Stimulated activated CD4-positive, alpha-beta T cell treated with anti-CD3 and anti-CD28 coated beads, Interleukin-1b, Interleukin-23, amount 100 ng/mL, for 1 hour (primary cell): ENCODE measurements at places on chromosomes 6 and 20.

GRCh38 chr6:135883045-135883444 lies 31.5 kb downstream of the PDE7B start:
- DNase-seq, result no peak

DNA sequence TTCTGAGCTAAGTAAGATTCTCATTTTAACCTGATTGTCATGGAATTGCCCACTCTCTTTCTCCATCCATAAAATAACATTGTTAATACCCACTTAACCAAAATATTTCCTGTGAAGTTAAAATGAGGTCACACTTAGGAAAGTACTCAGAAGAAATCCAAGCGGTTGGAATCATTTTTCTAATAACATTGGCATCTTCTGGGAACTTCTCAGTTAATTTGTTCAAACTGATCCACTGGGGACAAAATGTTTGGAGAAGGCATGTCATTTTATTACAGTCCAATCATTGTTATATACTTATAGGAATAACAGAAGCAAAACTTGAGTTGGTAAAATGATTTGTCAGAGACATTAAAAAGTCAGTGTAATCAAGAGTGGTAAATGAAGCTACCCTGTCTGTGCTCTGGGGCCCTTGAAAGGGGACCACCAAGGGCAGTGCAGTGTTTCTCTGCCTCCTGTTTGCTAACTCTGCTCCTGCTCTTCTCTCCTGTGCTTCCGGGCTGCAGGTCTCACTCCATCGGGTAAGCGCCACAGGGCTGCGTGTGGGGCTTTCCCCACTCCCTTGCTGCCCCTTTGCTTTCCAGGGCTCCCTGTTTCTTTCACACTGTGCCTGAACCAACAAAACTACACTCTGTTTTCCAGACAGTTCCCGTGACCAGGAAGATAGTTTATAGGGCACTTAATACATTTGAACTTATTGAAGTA lies 50.1 kb downstream of the HDDC2 start:
- no peak for DNase-seq

DNA sequence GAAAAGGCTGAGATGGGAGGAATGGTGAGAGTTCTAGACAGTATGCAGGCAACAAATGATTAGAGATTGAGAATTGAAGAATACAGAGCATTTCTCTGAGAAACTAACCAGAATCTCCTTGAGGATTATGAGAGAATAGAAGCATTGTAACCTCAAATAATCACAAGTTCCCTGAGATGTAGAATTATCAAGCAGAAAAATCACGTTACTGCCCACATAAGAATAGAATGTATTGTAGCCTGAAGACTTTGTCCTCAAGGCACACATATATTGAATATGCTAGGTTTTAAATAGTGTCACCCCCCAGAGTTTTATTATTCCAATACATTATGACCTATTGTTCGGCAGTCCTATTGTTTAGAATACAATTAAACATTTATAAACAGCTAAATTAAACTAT lies 57.2 kb downstream of the CNKSR3 start:
- DNase-seq, result no peak

GRCh38 chr6:14092838-14093789 lies 24.5 kb upstream of the CD83 start:
- DNase-seq, result no peak

DNA sequence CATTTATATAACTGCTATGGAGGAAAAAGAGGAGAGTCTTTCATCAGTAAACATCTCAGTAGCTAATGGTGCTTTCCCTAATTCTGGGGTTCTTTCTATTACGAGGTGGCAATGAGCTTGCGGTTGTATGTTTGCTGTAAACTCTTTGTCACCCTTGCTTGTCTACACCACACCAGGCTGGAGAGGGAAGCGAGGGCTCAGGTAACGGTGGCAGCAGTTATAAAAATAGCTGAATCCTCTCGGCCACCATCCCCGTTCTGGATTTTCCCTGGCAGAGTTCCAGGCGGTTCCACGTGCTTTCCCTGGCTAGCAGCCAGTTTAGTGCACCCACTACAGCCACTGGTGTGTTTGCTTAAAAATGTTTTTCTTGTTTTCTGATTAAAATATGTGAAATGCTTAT lies 39.0 kb downstream of the MAS1 start:
- DNase-seq, result peak; percentile 22

- no peak for DNase-seq
Measured at GRCh38 chr6:47078991-47079390, 36.9 kb upstream of the ADGRF1 start.

DNA sequence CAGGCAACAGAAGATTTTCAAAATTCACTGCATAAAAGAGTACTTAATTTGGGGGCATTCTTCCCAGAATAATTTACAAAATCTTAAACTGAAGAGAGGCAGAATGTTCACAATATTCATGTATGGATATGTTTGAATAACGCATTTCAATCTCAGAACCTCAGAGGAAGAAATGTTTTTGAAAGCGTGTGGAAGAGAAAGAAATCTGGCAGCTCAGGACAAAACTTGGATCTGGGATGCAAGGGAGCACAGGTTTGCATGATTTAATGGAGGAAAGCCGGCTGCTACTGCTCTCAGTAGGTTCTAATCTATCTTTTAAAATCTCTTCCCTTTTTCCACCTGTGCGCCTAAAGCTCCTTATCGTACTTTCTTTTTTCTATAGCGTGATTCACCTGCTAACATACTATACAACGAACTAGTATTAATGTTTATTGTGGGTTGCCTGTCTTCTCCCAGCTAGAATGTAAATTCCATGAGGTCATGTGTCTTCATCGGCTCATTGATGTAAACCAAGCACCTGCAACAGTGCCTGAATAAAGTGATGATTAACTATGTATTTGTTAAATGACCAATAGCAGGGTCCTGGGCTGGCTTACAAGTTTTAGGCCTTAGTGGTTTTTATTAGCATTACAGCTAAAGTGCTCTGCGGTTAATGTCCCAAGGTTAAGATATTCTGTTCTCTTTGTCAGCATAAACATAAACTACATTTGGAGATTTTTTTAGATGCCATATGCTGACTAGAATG lies 15.3 kb downstream of the PRL start:
- no peak for DNase-seq

DNA sequence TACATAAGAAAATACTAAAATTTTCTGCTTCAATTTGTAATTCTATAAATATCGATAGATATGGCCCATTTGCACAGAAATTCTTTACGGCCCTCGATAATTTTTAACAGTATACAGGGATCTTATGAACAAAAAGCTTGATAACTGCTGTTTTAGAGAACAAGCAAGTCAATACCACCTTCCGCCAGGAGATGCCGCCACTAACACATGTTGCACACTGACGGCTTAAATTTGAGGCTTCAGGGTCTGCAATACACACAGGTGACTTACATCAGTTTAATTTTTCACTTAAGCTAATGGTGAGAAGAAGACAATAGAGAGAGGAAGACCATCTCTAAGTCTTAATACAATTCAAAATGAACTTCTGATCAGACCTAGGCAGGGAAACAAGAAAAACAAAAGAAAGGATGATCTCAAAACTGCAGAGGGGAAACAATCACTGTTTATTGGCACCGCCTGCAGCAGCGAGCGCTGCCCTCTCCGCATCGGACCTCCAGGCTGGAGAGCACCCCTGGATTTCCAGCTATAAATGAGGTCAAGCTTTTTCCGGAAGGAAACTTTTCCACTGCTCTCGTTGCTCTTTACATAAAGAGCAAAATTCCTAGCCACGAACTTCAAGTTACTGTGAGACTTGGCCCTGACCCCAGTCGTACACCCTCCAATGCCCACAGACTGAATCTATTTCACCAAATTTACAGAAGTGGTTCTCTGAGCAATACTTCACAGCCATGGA lies 53.9 kb downstream of the OTOR start:
- DNase-seq, result no peak

- DNase-seq, result no peak
Measured at GRCh38 chr6:39803872-39804271, 11.7 kb downstream of the DAAM2 start.

DNA sequence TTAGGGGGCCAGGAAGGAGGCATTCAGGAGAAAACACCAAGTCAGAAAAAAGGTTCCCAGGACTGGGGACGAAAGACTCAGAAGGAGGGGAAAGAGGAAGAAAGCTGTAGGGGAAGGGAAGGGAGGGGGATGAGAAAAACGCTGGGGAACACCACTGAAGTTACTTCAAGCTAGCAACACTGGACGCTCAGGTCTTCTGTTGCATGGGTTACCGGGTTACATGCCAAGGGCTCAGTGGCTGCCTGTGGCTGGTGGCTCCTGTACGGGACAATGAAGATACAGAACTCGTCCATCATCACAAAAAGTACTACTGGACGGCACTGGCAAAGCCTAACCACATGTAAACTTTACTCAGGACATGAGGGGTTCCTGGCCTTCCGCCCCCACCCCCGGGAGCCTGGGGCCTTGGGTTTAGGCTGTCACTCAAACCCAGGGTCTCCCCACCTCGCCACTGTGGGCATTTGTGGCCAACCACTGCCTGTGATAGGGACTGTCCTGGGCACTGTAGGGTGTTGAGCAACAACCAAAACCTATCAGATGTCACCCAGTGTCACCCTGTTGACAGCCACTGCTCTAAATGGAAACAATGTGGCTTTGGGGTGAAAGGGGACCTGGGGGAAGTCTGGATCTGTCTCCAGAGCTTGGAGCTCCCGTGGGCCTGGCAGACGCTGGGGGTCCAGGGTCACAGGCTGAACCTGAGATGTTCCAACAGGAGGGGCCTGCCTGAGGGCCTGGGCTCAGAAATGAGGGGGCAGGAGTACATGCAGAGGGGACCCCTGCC lies 40.3 kb upstream of the CD93 start:
- DNase-seq, result no peak
